ENCODE measurements at places on chromosomes 4 and X.

- DNase-seq = no peak
These were observed 708.6 kb downstream of the C4orf33 start for GRCh38 chr4:129804461-129804981.

DNA sequence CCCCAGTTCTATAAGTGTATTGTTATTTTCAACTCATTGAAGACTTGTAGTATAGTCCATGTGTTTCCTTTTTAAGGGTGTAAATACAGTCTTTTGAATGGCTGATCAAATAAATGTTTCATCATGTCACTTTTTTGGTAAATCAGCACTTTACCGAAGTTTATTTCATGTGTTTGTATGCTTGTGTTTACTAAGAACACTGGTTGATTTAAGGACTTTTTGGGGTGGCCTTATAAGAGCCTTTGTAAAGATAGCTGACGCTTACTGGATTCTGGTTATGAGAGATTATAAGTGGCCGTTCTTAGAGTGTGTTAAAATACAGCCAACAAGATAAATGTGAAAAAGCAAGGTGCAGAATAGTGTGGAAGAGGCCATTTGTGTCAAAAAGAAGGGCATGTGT, 2.6 kb downstream of the UBE2K start:
- no peak for DNase-seq

GRCh38 chr4:169225058-169225751, 45.6 kb downstream of the SH3RF1 start:
- DNase-seq = no peak

GRCh38 chrX:49291615-49292337, 11.7 kb upstream of the GAGE10 start:
- DNase-seq = no peak

DNA sequence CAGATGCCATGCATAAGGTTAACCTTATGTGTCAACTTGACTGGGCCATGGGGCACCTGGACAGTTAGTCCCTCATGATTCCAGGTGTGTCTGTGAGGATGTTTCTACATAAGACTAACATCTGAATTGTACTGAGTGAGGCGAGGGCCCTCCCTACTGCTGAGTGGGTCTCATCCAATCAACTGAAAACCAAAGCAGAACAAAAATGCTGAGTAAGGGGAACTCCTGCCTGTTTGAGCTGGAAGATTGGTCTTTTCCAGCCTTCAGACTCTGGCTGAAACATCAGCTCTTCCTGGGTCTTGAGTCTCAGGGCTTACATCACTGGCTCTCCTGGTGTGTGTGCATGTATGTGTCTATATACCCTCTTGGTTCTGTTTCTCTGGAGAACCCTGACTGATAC, 13.8 kb downstream of the NELFA start:
- no peak for DNase-seq

- DNase-seq = no peak
These were observed 164.0 kb upstream of the BCOR start for GRCh38 chrX:40261833-40262156.

DNA sequence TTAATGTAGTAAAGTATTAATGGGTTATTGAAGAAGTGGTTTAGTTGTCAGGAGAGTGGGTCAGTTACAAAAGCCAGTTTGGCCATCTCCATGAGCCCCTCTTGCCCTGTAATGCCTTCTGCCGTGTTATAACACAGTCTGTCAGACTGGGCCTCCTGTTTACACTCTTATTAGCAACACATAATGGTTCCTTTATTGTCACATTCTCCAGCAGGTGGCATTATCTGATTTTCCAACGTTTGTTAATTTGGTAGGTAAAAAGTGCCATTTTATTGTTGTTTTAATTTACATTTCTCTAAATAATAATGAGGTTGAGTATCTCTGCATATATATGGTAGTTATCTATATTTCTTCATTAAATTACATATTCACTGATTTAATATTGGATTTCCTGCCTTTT, 560.8 kb downstream of the FGF13 start:
- DNase-seq = no peak

DNA sequence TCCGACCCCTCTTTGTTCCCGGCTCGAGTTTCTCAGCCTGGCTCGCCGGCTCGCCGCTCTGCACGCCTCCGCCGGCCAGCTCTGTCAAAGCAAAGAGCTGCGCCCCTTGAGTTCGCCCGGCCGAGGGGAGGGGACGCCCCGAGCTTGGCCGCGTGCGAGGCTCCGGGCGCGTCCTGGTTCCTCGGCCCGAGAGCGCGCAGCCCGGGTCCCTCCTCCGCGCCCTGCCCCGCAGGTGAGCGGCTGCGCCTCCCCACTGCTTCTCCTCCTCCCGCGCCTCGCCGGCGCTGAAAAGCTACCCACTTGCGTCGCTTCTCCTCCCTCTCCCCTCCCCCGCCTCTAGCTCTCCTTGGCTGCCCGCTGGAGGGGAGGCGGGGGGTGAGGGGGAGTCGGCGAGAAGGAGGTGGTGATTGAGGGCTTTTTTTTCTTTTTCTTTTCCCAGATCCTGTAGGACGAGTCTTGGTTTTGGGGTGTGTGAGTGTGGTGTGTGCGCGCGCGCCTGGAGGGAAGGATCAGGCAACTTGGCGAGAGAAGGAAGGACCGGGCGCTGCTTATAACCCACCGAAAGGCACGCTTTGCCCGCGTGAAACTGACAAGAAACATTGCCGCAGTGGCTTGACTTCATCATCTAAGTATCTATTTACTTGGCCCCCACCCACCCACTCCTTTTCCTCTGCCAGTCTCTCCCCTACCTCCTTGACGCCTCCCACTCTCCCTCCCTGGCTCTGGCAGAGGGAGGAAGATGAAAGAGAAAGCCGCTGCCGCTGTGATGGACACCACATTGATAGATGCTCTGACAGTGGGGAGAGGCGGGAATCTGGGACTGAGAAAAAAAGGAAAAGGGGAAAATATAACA, at the start of gene LEF1:
LEF1 (minus strand) TSS at position 262 of the 853 bp plus-strand sequence. CDS start 1,165 bp downstream, outside the sequence.
- peak; percentile 79 for DNase-seq

GRCh38 chrX:154804957-154805695, at the start of gene MPP1:
TSS of gene MPP1 (minus strand) at chrX:154805485. CDS start at chrX:154805373, 112 bp downstream.
- peak; percentile 41 for DNase-seq

DNA sequence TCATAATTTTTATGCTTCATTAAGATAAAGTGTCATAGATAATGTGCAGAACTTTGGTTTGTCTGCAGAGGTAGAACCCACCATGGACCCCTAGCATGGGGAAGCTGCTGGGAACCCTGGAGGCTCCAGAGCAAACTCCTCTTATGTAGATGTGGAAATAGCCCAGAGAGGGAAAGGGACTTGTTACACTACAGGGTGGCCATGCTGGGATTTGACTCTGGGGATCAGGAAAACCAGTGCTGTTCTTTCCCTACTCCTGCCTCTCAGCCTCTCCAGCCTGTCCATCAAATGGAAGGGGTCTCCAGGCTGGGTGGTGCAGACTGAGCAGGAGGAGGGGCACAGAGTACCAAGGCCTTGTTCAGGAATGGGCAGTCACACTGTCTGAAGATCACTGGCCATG, 54.2 kb downstream of the MSX1 start:
- DNase-seq = no peak

DNA sequence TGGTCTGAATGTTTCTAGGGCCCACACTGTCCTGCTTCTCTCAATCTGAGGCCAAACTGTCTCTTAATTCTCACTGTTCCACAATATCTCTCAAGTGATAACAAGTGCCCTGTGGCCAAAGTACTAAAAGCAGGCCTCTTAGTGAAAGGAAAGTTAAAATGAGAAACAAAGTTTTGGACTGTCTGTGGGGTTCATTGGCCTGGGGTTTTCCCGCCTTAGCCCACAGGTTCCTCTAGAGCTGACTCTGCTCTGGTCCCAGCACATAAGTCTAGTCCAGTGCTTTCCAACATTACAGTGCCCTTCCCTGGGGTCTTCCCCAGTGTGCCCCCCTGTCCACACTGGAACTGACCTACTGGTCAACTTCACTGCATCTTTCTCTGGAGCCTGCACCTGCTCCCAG, 6.3 kb downstream of the MAGEB1 start:
- no peak for DNase-seq

- no peak for DNase-seq
These were observed 225.1 kb upstream of the PRKX start for GRCh38 chrX:3938587-3938986.

DNA sequence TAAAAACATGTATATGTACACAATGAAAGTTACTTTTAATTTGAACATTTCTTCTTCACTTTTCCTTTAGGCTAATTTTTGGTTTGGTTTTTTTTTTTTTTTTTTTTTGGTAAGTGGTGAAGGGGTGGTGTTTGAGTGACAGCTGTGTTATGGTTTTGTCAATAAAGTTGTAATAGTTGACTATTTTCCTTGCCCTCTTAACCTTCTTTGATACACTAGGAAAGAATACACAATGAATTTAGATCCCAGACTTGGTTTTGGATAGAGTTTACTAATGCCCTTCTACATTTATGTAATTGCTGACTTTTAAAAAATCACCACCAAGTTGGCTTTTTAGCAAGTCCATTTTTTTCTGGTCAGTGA, 38.1 kb upstream of the MSMO1 start:
- no peak for DNase-seq

DNA sequence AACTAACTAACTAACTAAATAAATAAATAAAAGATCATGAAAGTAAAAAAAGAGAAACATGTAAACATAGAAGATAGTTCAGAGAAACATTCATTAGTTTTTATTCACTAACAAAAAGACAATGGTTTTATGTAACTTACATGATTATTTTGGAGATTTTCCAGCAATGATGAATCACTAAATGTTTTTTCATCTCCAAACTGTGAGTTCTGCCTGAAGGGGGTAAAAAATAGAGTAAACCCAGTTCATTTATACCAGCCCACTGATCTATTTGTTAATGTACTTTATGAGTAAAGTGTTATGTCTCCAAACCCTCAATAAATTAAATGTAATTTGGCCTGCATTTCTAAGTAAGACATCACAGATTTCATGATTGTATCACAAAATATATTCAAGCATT, 101.1 kb downstream of the ATP8A1 start:
- no peak for DNase-seq

- DNase-seq = no peak
These were observed 23.3 kb upstream of the PPP2R2C start for GRCh38 chr4:6495736-6496135.

- no peak for DNase-seq
These were observed 812 bp upstream of the KDM6A start for GRCh38 chrX:44871931-44872820.

GRCh38 chrX:38175139-38175538, 45.5 kb downstream of the SRPX start:
- DNase-seq = peak; percentile 21

DNA sequence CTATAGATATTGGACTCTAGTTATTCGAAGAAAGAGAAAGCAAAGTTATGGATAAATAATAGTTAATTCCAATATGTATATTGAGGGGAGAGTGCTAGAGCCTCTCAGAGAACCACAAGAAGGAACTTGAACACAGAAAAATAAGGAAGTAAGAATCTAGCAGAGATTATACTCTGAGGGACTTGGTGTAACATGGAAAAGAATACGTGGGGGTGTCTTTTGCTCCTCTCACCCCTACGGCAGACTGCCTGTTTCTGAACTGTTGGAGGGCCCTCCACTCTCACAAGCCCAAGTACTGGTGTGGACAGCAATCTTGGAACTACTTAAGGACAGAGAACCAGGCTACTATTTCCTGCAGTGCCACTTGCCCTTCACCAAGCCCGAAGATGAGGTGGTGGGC, 1174.4 kb upstream of the PCDH10 start:
- DNase-seq = no peak

Measured in renal cortex interstitium (tissue), 15 donors.